Endothelial cell of umbilical vein (primary cell): ENCODE measurements at places on chromosomes 7 and 10.

- DNase-seq, result no peak
Measured at GRCh38 chr7:43456200-43456599, 126.7 kb upstream of the STK17A start.

GRCh38 chr10:8365935-8366911, 311.7 kb downstream of the GATA3 start:
- no peak for DNase-seq

DNA sequence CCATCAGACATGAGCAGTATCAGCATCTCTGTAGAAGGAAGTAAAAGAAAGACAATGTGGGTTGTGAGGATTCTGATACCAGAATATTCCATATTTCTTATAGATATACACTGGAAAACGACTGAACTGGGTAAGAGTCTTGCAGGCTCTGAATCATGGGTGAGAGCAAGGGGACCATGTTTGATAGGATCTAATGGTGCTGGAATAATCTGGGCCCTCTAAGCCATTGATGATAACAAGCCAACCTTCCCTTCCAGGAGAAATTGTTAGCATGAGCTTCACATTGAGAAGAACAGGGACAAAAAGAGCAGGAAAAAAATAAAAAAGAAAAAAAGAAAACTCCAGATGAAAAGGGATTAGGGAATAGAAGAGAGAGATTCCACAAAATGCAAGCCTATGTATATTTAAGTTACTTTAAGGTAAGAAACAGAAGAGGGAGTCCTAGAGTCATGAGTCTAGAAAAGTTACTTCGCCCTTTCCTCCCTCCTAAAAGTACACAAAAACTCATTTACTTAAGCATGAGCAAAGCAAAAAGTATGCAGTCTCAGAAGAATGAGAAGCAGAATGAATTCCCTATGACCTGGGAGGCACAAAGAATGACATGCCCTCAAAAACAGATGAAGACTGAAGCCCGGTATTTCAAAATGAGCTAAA, 181.9 kb downstream of the TMEM26 start:
- peak; percentile 15 for DNase-seq

- no peak for DNase-seq
Measured at GRCh38 chr10:116915340-116915739, 66.0 kb downstream of the ENO4 start.

GRCh38 chr10:29508554-29509244, 126.1 kb downstream of the SVIL start:
- DNase-seq, result no peak

DNA sequence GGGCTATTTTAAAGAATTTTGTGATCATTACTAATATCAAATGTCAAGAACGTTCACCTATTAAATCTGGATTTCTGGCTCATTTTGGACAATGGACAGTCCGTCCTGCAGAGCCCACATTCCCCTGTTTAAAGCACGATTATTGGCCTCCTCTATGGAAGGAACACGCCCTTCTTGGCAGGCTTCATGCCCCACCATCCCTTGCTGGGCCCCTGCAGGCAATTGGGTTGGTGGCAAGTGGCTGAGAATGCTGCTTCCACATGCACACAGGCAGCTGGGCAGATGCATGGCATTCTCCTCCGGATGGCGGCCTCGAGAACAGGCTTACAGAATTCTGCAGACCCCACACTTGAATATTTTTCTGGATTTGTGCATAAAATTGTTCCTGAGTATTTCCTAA, 305.8 kb upstream of the MKI67 start:
- DNase-seq, result no peak

DNA sequence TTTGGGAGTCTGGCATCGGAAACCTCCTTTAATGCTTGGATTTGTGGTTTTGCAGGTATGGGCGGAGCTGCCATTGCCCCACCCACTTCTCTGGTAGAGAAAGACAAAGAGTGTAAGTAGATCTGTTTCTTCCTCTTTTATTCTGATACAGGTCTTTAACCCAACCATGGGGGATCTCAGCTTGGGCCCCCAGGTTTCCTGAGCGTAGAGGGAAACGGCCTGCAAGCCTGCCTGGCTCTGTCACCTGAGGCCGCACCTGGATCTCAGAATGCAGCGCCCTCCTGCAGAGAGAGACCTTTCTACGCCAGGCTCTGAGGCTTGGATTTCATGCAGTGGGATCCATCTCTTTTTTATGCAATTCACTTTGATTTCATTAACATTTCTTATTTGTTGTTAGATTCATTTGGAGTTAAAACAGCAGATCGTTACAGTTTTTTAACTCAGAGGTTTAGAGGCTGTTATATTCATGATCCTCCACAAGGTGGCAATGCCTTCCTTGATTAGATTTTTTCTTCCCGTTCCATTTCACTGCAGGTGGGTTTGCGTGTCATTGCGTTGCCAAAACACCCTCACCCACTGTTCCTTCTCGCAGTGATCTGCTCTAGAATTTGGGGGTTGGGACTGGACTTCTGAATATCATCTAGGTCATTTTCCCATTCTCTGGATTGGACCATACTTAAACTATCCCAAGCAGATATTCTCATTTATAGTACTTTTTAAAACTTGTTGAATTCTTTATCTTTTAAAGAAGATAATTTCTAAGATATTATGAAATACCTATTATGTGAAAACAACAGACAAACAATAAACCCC, 20.0 kb downstream of the RBM17 start:
- DNase-seq, result peak; percentile 61

- DNase-seq, result no peak
Measured at GRCh38 chr10:69629897-69630650, at the start of gene FAM241B. Gene FAM241B (plus strand): TSS chr10:69630247. CDS start chr10:69631744, 1,497 bp downstream.

DNA sequence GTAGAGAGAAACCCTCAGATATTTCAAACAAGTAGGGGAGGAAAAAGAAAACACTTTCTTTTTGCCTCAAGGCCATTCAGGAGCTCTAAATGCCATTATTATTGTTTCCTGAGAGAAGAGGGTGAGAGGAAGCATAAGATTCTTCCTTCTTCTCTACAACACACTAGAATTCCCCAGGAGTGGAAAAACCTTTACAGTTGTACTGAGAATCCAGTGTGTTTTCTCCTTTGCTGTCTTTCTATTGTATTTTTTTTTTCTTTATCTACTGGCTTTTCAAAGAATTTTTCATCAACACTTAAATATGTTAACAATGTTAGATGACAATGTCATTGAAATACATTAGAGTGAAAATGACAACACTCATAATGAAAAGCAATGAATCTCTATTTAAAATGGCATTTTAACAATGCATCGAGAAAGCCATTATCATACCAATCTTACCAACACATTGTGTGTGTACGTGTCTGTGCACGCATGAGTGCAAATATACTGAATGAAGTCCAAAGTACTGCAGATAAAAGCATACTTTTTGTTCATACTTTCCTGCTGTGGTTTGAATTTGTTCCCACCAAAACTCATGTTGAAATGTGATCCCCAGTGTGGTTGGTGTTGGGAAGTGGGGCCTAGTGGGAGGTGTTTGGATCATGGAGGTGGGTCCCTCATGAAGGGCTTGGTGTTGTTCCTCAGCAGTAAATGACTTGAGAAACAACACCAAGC, 24.2 kb upstream of the MACC1 start:
- no peak for DNase-seq

DNA sequence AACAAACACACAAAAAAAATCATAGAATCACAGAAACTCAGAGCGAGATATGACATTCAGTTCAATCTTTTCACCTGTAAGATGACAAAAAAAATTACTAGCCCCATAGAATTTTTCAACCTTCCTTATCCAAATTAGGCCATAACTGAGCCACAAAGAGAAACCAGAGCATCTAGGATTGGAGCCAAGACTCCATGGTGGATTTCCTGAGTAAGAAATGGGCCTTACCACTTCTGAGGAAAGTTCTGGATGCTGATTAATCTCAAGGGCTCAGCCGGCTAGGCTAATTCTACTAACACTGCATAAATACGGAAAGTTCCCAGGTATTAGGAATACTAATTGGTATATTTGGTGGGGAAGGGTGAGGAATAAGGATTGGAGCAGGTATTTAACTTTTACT, 16.8 kb downstream of the LIPM start:
- no peak for DNase-seq

DNA sequence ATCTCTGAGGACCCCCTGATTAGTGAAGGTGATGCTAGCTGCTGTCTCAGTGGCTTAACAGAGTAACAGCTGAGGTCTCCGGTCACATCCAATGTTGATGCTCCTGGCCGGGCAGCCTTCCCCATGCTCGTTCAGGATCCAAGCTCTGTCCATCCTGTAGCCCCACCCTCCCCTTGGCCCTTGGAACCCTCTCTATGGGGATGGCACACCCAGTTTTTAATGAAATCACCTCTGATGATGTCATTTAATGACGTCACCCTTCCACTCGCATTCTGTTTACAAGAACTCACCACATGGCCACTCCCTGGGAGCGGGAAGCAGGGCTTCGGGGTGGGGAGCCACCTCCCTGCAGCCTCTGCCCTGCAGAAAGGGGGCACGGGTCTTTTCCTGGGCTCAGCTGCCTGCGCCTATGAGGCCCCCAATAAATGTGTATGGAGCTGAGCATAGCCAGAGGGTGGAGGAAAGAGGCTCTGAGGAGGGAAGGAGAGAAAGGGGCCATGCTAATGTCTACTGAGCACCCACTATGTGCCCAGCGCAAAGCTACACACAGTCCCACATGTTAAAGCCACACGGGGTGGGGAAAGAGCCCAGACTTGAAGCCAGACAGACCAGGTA, 95.5 kb downstream of the OAT start:
- no peak for DNase-seq

- DNase-seq, result no peak
Measured at GRCh38 chr7:120519224-120519623, 246.2 kb downstream of the KCND2 start.

DNA sequence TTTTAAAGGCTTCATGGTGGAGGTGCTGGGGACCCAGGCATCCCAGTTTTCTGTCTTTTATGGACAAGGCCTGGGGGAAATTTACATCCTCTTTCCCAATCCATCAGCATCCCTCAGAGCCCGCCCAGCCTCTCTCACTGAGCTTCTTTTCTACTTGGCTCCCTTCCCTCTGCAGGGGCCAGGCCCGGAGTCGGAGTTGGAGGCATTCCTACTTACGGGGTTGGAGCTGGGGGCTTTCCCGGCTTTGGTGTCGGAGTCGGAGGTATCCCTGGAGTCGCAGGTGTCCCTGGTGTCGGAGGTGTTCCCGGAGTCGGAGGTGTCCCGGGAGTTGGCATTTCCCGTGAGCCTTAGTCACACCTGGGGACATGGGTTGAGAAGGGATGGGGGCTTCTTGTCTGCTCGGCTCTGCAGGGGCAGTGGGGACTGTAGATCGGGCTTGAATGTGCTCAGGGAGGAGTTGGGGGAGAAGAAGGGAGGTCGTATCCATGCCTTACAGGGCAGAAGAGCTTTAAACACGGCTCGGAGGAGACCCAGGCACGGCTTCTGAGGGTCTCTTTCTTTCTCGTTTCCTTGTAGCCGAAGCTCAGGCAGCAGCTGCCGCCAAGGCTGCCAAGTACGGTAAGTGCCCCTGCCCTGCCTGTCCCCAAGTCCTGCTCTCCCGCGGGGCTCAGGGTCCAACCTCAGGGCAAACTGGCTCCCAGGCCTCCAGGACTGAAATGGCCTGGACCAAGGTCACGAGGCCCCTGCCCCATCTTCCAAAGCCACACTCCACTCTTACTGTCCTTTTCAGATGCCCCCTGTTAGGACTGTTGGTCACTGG, 27.3 kb upstream of the LIMK1 start:
- DNase-seq, result no peak

DNA sequence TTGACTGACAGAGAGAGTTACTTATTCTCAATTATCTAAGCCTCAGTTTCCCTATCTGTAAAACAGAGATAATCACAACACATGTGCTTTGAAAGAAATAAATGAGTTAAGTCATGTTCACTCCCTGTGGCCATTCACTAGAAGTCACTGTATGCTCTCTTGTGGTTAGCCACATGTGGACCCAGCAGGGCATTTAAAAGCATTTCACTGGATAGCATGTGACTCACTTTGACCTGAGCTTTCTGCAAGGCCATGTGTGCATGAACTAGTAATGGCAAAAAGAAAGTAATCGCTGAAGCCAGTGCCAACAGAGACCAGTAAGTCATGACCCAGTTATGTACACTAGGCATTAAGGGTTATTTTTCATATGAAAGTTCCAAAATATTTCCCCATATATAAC, 557.0 kb upstream of the IGFBP3 start:
- DNase-seq, result no peak

DNA sequence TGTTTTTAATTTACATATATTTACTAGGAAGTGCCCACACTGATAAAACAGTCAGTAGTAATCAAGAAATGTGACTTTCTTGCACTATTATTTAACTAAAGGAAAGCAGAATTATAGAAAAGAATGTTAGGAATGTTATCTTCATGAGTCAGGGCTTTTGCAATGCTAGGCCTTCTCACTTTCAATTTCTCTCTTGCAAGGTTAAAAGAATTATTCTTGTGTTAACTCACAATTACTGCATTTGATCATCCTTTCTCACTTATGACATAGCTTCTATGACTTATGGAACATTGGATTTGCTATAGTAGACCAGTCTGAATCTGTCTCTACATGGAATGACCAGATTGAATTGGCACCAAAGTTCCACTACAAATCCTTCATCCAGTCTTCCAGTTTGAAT, 192.4 kb downstream of the SDK1 start:
- peak; percentile 64 for DNase-seq

DNA sequence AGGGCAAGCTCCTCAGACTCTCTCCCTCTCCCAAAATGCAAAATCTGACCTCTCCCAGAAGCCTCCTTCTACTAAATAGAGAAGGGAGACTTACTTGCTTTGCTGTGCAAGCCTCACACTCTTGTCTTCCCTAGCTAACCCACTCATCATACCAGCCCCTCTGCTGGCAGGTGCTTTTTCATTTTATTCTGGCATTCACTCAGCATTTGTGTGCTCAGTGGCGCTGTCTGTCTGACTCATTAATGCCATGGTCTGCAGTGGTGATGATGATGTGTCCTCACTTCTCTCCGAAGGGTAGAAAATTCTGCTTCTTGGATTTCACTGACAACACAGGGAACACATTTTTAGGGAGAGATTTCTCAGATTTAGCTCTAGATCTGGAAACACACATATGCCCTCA, 22.0 kb upstream of the BTRC start:
- no peak for DNase-seq

- DNase-seq, result no peak
Measured at GRCh38 chr10:69835875-69836730, 34.4 kb downstream of the COL13A1 start.

GRCh38 chr7:66921396-66921917, 432 bp downstream of the TMEM248 start:
- DNase-seq, result no peak

DNA sequence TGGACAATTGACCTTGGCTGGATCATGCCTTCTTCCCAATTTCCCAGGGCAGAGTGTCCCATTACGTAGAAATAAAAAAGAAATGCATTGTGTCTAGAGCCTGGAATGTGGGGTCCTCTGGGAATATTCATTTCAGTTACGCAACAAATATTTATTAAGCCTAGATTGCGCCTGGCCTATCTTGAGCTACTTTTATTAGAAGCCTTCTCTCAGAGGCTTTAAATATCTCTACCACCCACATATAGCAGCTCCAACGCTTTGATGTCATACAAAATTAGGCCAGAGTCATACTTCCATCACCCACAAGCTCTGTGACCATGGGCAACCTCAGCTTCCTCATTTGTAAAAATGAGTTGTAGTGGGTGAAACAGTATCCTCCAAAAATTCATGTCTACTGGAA, 24.9 kb upstream of the CARD11 start:
- DNase-seq, result no peak
